ENCODE measurements at places on chromosomes 3 and 15.
A peak's percentile ranks its signal among the peaks of the same experiment; 100 is the strongest.

- no peak for DNase-seq
Measured at GRCh38 chr15:46460431-46461094, 825.7 kb downstream of the SQOR start.

- peak; percentile 51 for DNase-seq
Measured at GRCh38 chr3:46400000-46400734, 6.7 kb downstream of the CCR5AS start.

DNA sequence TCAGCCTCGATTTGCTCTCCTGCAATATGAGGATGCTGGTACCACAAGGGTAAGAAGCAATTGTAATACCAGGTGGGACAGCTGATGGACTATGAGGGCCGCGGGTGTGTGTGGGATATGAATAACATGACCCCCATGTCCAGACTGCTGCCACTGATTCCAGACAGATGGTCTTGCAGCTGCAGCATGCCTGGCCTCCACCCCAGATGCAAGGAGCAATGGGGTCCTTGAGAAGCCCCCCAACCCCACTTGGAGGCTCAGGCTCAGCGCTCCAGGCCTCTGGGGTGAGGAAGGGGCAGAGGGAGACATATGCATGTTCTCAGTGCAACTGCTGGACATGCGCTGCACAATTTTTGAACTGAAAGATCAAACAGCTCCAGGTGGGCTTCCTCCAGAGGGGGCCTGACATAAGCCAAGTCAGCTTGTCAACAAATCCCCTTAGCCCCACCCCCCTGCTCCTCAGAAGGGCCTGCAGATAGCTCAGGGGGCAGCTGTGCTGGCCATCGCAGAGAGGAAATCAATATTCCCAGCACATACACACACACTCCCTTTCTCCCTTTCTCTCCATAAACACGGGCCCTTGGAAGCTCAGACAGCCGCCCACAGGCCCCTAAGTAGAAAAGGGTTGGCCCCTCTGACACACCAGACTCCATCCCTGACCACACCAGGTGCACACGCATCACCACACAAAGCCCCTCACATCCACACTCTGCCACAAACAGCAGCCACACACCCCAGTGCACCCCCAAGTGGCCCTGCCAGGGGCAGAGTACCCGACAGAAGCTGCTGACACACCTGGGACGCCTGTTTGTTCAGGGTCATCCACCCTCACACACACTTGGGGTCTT lies 107.0 kb downstream of the IQSEC1 start:
- peak; percentile 37 for DNase-seq

GRCh38 chr3:40278791-40279190 lies 30.7 kb upstream of the EIF1B start:
- no peak for DNase-seq

DNA sequence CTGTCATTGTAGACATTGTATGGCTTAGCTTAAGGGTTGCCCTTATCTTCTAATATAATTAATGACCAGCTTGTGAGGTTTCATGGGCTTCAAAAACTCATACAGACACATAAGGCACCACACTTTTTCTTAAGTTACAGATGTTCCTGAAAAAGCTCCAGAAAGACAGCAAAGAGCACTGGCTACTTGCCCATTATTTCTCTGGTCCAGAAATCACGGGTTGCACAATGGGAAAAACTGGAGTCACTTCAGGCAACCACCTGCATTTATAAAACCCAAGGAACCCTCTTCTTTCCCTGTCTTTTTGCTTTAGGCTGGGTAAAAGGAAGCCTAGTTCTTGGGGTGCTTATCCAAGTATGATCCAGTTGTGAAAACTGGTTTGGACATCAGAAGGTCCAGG lies 2.3 kb upstream of the COL6A6 start:
- DNase-seq, result no peak

GRCh38 chr3:104717828-104718196 lies 648.9 kb upstream of the ALCAM start:
- no peak for DNase-seq

DNA sequence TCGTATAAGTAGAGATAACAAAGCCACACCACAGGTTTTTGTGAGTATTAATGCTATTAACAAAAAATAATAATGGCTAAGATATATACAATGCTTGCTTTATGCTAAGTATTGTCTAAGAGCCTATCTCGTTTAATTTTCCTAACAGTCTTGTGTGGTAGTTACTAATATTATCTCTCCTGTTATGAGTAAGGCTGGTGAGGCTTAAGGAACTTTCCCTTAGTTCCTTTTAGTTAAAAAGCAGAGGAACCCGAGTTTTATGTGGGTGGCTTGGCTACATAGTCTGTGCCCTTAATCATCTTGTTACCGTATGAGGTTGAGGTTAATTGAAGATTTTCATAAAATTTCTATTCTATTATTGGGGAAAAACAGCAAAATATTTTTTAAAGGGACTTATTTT lies 218.4 kb downstream of the SOX2 start:
- no peak for DNase-seq

DNA sequence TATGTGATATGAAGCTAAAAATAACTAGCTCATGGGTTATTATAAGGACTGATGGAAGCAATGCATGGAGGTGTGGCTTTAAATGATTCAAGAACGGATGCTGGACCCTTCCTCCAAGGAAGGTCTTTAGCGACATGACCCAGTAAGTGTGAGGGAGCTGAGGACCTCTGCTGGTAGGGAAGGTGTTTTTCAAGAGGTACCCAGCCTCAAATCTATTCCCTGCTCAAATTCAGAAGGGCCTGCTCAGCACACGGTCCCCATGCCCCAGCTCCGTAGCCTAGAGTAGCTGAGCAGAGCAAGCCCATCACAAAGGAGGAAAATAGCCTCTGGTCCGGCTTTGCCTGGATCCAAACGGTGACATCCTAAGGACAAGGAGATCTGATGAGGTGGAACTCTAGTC lies 266.2 kb upstream of the IGF1R start:
- no peak for DNase-seq

GRCh38 chr15:81897057-81897677 lies 148.7 kb downstream of the MEX3B start:
- DNase-seq, result no peak

DNA sequence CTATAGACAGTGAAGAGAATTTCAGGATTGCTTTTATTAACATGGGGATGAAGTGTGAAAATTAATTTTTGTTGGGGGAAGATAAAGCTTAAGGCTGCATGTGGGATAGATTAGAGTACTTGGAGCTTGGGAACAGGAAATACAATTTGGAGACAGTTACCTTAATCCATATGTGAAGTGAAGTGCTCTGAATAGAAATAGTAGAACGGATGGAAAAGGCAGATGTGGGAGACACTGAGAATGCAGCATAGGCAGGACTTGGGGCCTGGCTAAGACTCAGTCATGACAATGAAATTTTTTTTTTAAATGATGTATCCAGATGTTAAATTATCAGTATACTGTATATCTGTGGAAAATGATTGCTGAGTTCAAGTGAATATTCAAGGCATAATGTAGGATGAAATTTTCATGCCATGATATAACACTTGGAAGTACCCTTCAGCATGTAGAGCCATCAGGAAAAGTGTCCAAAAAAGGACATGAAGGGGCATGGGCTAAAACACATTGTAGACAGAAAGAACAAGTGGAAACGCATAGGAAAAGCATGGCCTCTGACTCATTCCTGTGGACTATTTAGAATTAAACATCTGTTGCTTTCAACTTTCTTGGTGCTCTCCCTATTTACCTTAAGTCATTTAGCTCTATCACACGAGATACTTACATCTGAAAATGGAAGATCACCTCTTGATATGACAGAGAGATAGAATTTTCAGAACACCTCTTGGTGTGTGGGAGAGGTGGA lies 134.8 kb downstream of the RBMS3 start:
- no peak for DNase-seq

DNA sequence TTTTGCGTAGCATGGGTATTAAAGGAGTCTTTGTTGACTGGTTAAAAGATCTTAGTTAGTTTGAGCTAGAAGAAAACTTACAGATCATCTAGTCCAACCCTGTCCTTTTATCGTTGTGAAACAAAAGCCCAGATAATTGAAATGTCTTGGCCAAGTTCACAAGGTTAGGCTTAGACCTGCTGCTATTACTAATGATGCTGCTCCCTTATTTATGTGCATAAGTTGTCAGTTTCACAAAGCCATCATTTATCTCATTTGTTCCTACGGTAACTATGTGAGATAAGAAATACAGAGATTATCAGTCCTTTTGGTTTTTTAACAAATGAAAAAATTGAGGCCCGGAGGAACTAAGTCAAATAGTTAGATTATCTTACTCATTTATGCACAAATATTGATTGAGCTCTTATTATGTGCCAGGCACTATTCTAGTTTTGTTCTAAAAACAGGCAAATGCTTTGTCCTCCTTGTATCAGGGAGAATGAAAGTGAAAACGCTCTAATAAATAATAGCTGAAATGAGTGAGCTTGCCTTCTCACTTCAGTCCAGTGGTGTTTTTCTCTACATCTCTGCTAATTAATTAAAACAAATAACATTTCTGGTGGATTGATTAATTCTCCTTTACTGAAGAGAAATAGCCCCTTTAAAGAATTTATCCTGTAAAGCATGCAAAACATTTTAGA lies 49.1 kb upstream of the TPRG1 start:
- DNase-seq, result no peak

- peak; percentile 25 for DNase-seq
Measured at GRCh38 chr3:129195731-129196256, 12.1 kb upstream of the CNBP start.

Data from hematopoietic multipotent progenitor cell treated with erythropoietin and hydrocortisone succinate and interleukin-3 and kit ligand, for 15 days (in vitro differentiated cells).